ENCODE measurements at places on chromosomes 3 and 15.

DNA sequence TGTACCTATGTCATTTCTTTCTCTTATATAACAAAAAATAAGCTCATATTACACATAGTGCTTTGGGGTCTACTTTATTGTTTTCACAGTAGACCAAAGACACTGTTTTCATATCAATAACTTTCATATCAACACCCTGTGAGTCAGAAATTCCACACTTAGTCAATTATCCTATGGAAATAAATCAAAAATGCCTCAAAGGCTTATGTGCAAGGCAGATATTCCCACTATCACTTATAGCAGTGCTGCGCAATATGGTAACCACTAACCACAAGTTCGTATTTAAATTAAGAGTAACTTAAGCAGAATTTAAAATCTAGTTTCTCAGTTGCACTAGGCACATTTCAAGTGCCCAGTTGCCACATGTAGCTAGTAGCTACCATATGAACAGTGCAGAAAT lies 15.9 kb downstream of the SCG3 start:
- DNase-seq, result no peak

- no peak for DNase-seq
Observed at GRCh38 chr15:60580650-60581376, 101.9 kb upstream of the ICE2 start.

GRCh38 chr3:88985491-88985890 lies 121.9 kb upstream of the EPHA3 start:
- DNase-seq, result no peak

GRCh38 chr3:152961323-152961722 lies 126.4 kb downstream of the P2RY1 start:
- no peak for DNase-seq

DNA sequence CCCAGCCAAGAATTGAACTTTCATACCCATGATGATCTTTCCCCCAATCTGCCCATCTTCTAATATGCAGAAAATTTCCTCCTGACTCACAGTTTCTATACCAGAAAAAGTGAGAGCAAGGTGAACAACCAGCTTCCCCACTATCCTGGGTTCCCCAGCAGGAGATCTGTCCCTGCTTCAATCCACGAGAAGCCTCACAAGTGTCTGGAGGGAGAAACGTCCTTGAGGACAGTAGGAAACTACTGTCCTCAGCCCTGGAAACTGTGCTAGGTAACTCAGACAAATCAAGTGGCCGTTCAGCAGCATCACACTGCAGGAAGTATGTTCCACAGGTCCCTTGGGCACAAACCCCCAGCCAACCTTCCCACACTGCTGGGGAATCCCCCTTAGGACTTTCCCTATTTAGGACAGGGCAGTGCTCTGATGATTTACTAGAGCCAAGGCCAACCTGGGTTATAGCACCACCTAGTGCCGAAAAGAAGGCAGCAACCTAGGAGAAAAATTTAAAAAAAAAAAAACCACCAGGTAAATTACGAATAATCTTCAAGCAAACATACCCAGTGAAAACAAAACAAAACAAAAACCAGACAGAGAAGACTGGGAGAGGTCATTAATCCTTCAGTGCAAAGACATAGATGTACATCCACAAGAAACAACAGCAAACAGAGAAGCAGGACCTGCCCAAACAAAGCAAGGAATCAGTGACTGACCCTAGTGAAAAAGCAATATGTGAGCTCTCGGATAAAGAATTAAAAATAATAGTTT lies 36.0 kb downstream of the MORC1 start:
- DNase-seq, result no peak

- no peak for DNase-seq
Observed at GRCh38 chr3:180705619-180706018, 26.3 kb upstream of the CCDC39 start.

DNA sequence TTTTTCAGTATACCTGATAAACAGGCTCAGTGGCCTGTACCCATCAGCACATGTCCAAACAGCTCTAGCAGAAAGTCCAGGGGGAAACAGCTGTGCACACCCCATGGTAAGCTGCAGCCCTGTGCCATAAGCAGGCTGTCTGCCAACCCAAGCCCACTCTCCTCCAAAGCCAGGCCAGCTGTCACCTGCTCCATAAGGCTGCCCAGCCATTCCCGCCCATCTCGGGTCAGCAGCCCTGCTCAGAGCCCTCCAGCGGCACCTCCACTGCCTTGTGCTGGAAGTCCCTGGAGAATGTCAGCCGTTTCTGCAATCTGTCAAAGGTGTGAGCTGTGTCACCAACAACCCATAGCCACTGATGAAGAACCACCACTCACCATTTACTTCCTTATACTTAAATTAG lies 82.0 kb downstream of the NTRK3 start:
- DNase-seq, result no peak

DNA sequence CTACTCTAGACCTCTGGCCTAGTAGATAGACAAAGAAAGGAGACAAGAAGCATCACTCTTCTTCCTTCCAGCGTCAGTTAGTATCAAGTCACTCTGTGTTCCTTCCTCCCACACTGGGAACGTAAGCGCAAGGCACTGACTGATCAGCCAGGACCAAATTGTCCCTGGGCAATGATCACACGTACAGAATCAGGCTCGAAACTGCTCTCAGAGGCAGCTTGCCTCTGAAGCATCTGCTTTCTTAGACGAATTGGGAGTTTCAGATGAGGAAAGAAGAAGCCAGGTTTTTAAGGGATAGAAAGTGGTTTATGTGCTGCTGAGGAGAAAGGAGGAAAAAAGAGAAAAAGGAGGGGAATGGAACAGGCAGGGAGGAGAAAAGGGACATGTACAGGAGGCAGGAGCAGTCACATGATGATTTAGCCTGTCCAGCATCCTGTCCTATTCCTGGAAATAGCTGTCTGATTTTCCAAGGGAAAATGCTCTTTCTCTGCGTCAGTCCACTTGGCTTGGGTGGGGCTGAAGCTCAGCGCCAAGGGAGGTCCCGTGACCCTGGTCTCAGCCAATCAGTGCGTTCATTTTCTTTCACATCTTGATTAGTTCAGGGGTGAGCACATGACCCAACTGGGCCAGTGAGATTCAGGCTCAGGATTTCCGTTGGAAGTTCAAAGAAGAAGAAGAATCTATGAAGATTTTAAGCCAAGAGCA lies 102.0 kb upstream of the PRICKLE2 start:
- no peak for DNase-seq

DNA sequence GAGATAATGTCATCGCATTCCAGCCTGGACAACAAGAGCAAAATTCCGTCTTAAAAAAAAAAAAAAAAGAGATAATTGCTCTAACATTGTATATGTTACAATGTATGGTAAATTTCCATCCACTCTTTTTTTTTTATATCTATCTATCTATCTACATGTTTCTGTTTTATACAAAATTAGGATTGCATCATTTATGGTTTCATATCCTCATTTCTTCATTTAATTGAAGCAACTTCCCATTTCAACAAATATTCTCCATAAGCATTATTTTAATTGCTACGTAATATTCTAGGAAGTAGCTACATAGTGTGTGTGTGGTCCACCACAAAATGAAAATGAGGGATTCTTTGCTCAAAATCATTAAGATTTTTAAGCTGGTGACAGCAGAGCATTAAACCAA lies 18.4 kb downstream of the RBP1 start:
- no peak for DNase-seq

- DNase-seq, result no peak
Observed at GRCh38 chr15:54082836-54083492, 104.7 kb downstream of the UNC13C start.

GRCh38 chr15:80452166-80452565 lies 48.0 kb downstream of the ARNT2 start:
- no peak for DNase-seq

GRCh38 chr15:52730173-52730572 lies 51.0 kb upstream of the ATOSA start:
- DNase-seq, result no peak

DNA sequence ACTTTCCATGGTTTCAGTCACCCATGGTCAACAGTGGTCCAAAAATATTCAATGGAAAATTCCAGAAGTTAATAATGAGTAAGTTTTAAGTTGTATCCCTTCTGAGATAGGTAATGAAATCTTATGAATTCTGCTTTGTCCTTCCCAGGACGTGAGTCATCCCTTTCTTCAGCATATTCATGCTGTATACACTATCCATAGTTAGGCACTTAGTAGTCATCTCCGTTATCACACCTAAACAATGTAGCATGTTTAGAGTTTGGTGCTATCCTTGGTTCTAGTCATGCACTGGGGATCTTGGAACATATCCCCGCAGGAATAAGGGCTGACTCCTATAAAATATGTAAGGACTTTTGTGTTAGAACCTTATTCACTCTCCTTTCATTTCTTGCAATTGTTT lies 153.2 kb downstream of the UNC13C start:
- no peak for DNase-seq

GRCh38 chr3:195774917-195775316 lies 36.8 kb downstream of the MUC4 start:
- DNase-seq, result no peak

DNA sequence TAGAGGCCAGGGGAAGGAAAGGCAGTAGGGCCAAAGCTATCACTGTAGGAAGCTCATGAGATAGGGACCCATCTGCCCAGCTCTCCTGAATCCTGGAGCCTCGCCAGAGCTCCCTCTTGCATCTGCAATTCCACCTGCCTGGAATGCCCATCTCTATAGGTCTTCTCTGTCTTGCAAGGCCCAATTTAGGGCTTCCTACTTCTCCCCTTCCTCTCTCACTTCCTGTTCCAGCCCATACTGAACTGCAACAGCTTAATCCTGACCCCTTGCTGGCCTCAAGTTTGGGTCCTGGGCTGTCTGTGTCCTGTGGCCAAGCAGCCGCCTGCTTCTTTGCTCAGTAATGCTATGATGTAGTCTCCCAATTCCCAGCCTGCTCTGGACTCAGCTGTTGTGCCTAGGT lies 3.6 kb upstream of the PTPN23 start:
- no peak for DNase-seq

DNA sequence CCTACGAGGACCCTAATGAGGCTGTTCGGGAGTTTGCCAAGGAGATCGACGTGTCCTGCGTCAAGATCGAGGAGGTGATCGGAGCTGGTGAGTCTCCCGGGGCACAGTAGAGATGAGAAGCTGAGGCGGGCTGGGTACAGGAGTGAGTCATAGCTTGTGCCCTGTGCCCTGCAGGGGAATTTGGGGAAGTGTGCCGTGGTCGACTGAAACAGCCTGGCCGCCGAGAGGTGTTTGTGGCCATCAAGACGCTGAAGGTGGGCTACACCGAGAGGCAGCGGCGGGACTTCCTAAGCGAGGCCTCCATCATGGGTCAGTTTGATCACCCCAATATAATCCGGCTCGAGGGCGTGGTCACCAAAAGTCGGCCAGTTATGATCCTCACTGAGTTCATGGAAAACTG lies 17.9 kb downstream of the EPHB3 start:
- DNase-seq, result no peak

DNA sequence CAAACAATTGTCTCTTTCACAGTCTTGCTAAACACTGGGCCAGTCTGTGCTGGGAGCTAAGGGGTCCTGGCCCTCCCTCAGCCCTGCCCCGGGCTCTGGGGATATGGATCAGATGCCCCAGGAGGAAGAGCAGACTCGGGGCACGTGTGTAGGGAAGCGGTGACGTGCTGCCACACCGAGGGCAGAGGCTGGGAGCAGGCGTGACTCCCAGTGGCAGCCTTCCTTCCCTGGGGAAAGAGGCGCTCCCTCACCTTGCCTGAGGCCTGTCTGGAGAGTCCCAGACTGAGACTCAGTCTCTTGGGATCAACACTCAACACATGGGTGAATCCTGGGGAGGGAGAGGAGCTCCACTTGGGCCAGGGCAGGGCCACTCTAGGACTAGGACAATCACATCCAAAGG lies 54.1 kb upstream of the GRIP2 start:
- no peak for DNase-seq

DNA sequence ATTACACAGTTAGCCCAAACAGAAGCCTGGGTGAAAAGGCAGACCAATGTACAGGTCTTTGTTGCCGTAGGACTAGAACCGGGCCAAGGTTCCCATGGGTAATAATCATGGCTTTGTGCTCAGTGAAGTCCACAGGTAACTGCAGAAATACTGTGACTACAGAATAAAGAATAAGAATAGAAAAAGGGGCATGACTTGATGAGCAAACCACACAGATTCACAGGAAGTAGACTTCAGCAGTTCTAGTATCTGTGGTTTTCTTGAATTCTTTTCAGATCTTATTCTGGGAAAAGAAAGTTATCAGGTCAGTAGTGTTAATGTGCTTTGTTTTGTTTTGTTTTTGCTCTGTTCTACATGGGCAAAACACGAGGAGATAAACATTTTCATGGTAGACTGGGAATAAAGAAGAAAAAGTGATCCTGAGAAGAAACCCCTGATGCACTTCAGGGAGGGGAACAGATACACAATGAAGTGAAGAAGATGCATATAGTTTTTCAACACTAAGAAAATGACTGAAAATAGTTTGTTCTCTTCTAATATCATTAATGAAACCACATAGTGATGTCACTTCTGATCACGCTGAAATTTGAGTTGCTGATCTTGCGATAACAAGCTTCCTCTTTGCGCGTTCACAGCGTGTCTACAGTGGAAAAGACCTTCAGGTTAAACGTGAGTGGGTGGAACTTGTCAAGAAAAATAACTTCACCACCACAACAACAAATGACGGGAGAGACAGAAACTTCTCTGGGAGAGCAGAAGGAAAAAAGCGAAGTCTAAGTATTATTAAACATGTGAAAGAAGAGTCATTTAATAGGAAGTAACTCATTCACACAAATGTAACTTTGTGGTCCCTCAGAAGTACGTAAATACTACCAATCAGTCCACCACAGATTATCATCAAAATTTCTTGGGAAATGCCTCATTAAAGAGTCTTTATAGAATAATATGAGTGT lies 315.8 kb upstream of the SATB1 start:
- no peak for DNase-seq

DNA sequence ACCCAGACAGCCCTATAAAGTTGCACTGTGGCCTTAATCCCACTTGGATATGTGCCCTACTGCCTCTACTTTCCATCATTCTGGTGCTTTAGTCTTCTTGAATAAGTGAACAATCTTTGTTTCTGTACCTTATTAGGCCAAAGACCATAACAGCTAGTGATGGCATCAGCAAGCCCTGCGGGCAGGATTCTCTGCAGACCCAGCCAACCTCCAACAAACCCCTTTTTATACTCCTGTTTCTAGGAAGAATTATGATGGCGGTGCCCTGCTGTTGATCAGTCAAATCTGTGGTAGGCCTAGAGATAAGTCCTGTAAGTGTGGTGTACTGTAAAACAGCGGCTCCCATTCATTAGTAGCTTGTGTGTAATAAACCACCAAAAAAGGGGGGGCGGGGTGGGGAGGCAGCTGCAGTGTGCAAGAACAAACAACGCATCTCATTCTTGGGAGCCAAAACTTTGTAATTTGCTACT lies 40.5 kb downstream of the SOX2 start:
- no peak for DNase-seq

GRCh38 chr3:55687526-55687925 lies 200.4 kb upstream of the WNT5A start:
- no peak for DNase-seq

- DNase-seq, result no peak
Observed at GRCh38 chr3:112314649-112315048, 18.3 kb upstream of the CD200 start.

DNA sequence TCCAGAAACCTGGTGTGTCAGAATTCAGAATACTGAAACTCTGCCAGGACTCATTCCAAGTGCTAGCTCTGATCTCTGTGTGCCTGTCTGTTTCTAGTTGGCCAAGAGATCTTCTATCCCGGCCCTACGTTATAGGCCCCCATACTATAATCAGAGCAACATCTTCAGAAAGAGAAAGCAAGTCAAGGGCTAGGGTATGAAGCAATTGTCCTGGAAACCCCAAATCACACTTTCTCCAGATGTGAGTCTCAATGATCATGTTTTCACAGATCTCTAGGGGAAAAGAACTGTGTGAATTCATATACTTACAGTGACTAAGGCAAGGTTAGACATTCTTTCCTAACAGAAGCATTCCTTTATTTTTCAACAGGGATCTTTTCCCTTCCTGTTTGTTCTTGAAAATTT lies 309.7 kb downstream of the SLC9A9 start:
- no peak for DNase-seq

All from esophagus squamous epithelium (tissue), 5 donors.